GM12878 (cell line): ENCODE measurements at places on chromosomes 16 and 17. TPM values are rescaled to one million over a fixed set of nuclear protein-coding genes. Genes with fewer than 3 reads are reported as not detected.
A peak's percentile ranks its signal among the peaks of the same experiment; 100 is the strongest.

The LRRC46 gene
- total RNA-seq, result 0.38 and 0.53 TPM in 2 replicates

The KRT24 gene
- total RNA-seq, result not detected in 2 replicates

The PMFBP1 gene
- 1.8 and 1.9 TPM in 2 replicates for total RNA-seq

The TANC2 gene
- 0.13 and 0.40 TPM in 2 replicates for total RNA-seq

- H3K36me3 ChIP-seq, result peaks cover 10% of the 10 kb centered on the region
- no peak for DNase-seq
- H3K27me3 ChIP-seq, result no peaks in the 10 kb centered on the region
- H3K4me3 ChIP-seq, result no peak overlapping the region
Measured at GRCh38 chr17:63785556-63785955, 11.6 kb downstream of the DDX42 start.

DNA sequence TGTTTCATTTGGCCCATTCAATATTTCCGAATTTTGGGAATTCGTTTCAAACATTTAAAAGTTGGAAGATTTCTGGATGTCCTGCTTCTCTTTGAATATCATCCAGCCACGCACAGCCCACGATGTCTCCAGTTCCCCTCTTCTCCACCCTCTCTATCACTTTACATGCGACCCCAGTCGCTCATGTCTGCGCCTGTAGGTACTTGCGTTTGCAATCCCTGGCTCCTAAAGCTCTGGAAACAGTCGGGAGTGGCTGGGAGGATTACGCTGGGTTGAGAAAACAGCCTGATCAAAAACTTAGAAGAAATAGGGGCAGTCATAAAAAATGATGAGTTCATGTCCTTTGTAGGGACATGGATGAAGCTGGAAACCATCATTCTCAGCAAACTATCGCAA, 1.5 kb upstream of the SBK1 start:
- no peaks in the 10 kb centered on the region for H3K27me3 ChIP-seq
- H3K4me1 ChIP-seq, result peaks cover 4% of the 10 kb centered on the region; the same call in 1 of the 2 replicates
- H3K27ac ChIP-seq, result no peak overlapping the region
- no peak for DNase-seq

GRCh38 chr16:62755938-62756337, 719.7 kb upstream of the CDH8 start:
- H3K4me3 ChIP-seq, result no peak overlapping the region
- H3K4me1 ChIP-seq, result no peaks in the 10 kb centered on the region
- no peak overlapping the region for H3K27ac ChIP-seq
- H3K36me3 ChIP-seq, result no peaks in the 10 kb centered on the region
- no peaks in the 10 kb centered on the region for H3K27me3 ChIP-seq

- H3K4me1 ChIP-seq, result peaks cover 21% of the 10 kb centered on the region
- DNase-seq, result no peak
- no peaks in the 10 kb centered on the region for H3K36me3 ChIP-seq
- no peak overlapping the region for H3K27ac ChIP-seq
- no peak overlapping the region for H3K4me3 ChIP-seq
Measured at GRCh38 chr16:58492735-58493134, 7.2 kb upstream of the NDRG4 start.

DNA sequence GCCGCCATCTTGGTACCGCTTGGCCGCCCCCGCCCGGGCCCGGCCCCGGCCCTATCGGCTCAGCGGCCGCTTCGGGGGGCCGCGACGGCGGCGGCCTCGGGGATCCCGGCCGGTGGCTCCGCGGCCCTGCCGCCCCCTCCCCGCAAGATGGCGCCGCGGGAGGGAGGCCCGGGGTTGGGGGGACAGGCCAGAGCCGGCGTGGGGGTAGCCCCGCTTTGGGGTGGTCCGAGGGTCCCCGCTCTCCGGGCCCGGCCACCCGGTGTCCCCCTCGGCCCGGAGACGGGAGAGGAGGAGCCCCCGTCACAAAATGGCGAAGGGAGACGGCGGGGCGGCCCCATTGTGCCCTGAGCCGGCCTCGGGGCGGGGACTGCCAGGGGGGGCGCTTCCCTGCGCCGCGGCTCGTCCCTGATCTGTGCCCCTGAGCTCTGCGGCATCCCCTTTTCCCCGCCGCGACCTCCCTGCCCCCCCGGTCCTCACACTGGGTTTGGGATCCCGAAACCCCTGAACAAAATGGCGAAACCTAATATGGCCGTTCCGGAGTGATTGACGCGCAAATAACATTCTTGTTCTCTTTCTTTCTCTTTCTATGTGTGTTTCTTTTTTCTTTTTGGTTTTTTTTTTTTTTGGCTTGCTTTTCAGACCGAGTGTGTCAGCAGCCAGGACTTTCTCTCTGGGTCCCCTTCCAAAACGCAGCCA, 986 bp downstream of the HAPSTR1 start:
- peak overlapping the region; percentile 90 for H3K27ac ChIP-seq
- H3K4me3 ChIP-seq, result peak overlapping the region; percentile 81
- H3K27me3 ChIP-seq, result no peaks in the 10 kb centered on the region
- peaks cover 6% of the 10 kb centered on the region for H3K4me1 ChIP-seq
- DNase-seq, result no peak

GRCh38 chr17:35554668-35555067, 6.0 kb downstream of the SLFN14 start:
- H3K4me1 ChIP-seq, result no peaks in the 10 kb centered on the region
- H3K4me3 ChIP-seq, result no peak overlapping the region
- H3K36me3 ChIP-seq, result no peaks in the 10 kb centered on the region
- DNase-seq, result no peak
- H3K27me3 ChIP-seq, result no peaks in the 10 kb centered on the region
- no peak overlapping the region for H3K27ac ChIP-seq

- no peak overlapping the region for H3K4me3 ChIP-seq
- no peak overlapping the region for H3K27ac ChIP-seq
- peaks cover 9% of the 10 kb centered on the region; the same call in 1 of the 2 replicates for H3K36me3 ChIP-seq
- DNase-seq, result no peak
- H3K27me3 ChIP-seq, result no peaks in the 10 kb centered on the region
Measured at GRCh38 chr16:2527071-2527783, 4.0 kb downstream of the CEMP1 start.

- no peaks in the 10 kb centered on the region for H3K36me3 ChIP-seq
- H3K4me3 ChIP-seq, result no peak overlapping the region
- no peak overlapping the region for H3K27ac ChIP-seq
- DNase-seq, result no peak
Measured at GRCh38 chr17:39742856-39743436, 5.2 kb downstream of the GRB7 start.

- H3K27ac ChIP-seq, result peak overlapping the region; percentile 88
- H3K27me3 ChIP-seq, result no peaks in the 10 kb centered on the region
- H3K36me3 ChIP-seq, result peaks cover 3% of the 10 kb centered on the region
- H3K4me3 ChIP-seq, result no peak overlapping the region
- no peak for DNase-seq
- H3K4me1 ChIP-seq, result peaks cover 46% of the 10 kb centered on the region
Measured at GRCh38 chr16:27238016-27238587, 30.5 kb downstream of the NSMCE1 start.

DNA sequence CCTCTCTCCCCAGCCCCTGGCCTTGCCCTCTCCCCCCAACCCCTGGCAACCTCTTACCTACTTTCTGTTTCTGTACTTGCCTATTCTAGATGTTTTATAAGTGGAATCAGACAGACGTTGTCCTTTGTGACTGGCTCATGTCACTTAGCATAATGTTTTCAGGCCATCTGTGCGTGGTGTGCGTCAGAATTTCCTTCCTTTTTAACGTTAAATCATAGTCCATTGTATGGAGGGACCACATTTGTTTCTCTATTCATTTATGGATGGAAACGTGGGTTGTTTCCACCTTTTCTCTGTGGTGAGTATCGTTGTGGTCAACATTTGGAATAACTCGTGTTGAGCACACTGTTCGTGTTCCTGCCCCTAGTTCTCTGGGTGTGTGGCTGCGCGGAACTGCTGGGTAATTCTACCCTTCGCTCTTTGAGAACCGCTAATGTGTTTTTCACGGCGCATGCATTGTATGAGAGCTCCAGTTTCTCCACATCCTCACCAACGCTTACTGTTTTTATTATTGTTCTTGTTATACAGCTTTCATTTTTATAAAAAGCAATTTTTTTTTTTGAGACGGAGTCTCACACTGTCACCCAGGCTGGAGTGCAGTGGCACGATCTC, 26.3 kb downstream of the ACTG1 start:
- H3K36me3 ChIP-seq, result no peaks in the 10 kb centered on the region
- H3K4me1 ChIP-seq, result peaks cover 12% of the 10 kb centered on the region
- H3K27ac ChIP-seq, result no peak overlapping the region

DNA sequence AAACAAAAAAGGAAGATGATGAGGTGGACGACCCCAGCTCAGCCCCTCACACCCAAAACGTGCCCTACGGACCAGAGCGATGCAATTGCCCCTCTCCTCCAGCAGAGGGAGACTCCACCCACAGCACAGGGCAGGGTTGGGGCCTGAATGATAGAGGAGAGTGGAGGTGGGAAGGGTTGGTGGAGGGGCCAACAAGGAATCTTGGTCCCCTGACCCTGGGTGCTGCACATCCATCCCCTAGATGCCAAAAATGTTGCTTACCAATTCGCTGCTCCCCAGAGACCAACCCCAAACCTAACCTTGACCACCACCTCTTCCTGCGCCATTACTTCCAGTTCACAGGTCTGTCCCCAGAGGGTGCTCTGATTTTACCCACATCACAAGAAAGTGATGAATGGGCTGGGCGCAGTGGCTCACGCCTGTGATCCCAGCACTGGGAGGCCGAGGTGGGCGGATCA, 12.9 kb downstream of the P2RX5 start:
- H3K4me3 ChIP-seq, result no peak overlapping the region
- H3K4me1 ChIP-seq, result peaks cover 6% of the 10 kb centered on the region; the same call in 1 of the 2 replicates
- no peaks in the 10 kb centered on the region for H3K27me3 ChIP-seq
- H3K27ac ChIP-seq, result no peak overlapping the region

DNA sequence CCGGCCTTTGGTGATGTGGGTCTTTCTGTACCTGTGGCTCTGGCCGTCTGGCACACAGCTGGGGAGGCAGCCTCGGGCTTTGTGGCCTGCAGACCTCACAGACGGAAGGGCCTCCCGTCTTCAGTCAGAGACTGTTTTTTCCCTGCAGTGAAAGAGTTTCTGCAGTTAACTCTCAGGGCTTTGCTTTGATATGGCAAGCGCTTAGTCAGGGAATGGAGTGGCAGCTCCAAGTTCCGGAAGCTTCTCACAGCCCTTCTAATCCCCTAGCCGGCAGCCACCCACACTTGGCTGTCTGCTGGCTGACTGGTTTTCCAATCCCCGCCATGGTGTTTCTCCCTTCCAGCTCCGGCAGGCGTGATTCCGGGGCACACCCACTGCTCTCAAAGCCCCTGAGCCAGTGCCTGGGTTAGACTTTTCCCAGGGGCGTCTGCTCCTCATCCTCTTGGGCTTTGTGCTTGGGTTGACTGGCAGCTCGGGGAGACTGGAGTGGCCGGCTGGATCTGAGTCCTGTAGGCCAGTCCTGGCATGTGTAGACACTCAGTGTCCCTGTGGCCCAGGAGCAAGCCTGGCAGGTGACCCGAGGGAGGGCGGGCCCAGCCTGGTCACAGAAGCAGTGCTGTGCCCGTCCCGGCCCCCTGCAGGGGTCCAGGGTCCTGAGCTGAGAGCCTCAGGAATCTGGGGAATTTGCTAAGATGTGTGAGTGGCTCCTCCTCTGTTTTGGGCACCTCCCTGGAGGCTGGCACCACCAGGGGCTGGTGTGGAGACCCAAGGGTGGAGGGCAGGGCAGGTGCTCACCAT, 29.9 kb downstream of the BAIAP2 start:
- DNase-seq, result no peak
- no peaks in the 10 kb centered on the region for H3K4me1 ChIP-seq
- no peak overlapping the region for H3K4me3 ChIP-seq
- H3K27ac ChIP-seq, result no peak overlapping the region

- no peaks in the 10 kb centered on the region for H3K36me3 ChIP-seq
- H3K27ac ChIP-seq, result no peak overlapping the region
- H3K4me1 ChIP-seq, result peaks cover 36% of the 10 kb centered on the region
- H3K4me3 ChIP-seq, result no peak overlapping the region
Measured at GRCh38 chr17:27491713-27492190, 35.5 kb downstream of the KSR1 start.

- no peak overlapping the region for H3K4me3 ChIP-seq
- H3K4me1 ChIP-seq, result peaks cover 24% of the 10 kb centered on the region
- H3K27me3 ChIP-seq, result no peaks in the 10 kb centered on the region
- no peak for DNase-seq
- peak overlapping the region; percentile 39 for H3K27ac ChIP-seq
Measured at GRCh38 chr16:30904114-30904780, 7.8 kb downstream of the CTF1 start.

DNA sequence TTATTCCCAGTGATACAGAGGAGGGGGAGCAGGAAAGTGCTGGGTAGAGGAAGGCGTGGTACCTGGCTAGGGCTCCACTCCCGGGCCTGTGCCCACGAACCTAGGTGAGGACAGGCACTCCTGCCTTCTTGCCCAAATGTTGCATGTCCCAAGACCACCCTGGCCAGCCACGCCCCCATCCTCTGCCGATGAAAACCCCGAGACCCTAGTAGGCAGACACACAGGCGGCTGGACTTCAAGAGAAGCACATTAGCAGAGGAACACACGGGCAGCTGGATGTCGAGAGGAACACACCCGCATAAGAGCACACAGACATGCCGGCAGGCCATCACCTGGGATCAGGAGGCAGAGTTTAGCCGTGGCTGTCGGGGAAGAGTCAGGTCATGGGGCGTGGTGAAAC, 1386.5 kb upstream of the GOT2 start:
- DNase-seq, result no peak
- no peaks in the 10 kb centered on the region for H3K4me1 ChIP-seq
- no peak overlapping the region for H3K27ac ChIP-seq

DNA sequence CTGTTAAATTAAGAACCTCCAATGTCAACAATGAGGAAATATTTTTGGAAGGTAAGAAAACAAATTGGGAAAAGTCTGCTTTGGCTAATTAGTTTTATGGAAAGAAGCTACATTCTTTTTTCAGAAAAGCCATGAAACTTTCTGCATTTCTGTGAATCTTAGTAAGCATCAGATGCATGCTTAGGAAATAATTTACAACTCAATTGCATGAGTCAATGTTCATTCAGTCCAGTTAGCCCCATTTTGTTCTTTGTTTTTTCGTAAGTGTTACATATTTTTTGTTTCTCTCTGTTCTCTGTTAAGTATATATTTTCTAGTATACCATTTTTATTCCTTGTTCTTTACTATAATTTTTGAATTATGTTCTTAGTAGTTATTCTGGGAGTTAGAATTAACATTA, 195.2 kb upstream of the KIF2B start:
- H3K4me3 ChIP-seq, result no peak overlapping the region
- H3K36me3 ChIP-seq, result no peaks in the 10 kb centered on the region
- no peaks in the 10 kb centered on the region for H3K27me3 ChIP-seq
